CD4-positive, alpha-beta T cell (primary cell): ENCODE measurements at places on chromosomes 4 and X. TPM values are rescaled to one million over a fixed set of nuclear protein-coding genes. Genes with fewer than 3 reads are reported as not detected.
A peak's percentile ranks its signal among the peaks of the same experiment; 100 is the strongest.

- DNase-seq: no peak
These were observed 78.2 kb upstream of the TET2 start for GRCh38 chr4:105068516-105068915.

DNA sequence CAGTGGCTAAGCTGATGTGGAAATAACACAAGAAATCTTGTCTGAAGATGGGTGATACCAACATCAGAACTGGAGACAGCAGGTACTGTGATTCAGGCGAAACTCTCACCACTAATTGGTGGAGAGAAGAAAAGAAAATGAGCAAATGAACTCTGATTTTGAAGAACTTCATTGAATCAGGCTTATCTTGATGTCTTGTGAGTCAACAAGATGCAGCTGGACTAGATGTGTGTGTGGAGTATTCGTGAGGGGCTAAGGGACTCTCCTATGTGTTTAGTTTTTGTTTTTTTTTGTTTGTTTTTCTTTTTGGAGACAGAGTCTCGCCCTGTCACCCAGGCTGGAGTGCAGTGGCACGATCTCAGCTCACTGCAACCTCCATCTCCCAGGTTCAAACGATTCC, 131.6 kb downstream of the DHRSX start:
- no peak for DNase-seq

DNA sequence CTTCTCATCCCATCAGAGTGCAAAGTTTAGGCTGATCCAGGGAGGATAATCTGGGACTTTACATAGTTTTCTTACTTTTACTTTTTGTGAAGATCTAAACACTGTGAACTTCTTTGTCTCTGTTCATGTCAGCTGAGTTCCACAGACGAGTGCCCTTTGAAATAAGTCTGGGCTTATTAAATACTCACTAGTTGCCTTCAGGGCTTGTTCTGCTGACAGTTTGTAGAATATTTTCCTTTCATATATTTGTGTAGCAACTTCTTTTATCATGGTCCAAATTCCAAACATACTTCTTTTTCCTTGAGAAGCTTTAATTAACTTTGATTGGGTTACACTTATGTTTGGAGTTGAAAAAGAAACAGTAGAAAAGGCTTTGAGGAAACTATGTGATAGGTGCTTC, 109.6 kb downstream of the SH2D1A start:
- no peak for DNase-seq

The FNIP2 gene
- total RNA-seq: 7.7 TPM

The NPY1R gene
- total RNA-seq: not detected

DNA sequence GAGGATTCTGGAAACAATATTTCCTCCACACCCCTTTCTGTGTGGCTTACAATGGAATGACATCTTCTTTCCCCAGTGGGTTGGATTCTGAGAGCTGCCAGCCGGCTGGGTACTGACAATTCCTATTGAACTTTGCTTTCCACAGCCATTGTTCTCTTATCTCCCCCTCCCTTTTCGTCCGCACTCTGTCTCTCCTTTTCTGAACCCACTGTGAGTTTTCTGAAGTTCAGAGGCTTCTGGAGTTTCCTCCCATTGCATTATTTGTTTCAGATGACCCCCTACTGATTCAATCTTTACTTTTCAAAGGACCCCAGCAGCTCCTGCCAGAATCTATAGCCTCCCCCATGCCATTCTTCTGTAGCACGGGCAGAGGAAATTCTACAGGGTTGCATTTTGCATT, 10.4 kb downstream of the SMPX start:
- no peak for DNase-seq

- no peak for DNase-seq
These were observed 37.7 kb downstream of the ARHGEF9 start for GRCh38 chrX:63747331-63747730.

The KIT gene
- 0.05 TPM for total RNA-seq

- DNase-seq: no peak
These were observed 125.8 kb downstream of the EDA start for GRCh38 chrX:69741721-69742120.

The AWAT2 gene
- total RNA-seq: not detected

DNA sequence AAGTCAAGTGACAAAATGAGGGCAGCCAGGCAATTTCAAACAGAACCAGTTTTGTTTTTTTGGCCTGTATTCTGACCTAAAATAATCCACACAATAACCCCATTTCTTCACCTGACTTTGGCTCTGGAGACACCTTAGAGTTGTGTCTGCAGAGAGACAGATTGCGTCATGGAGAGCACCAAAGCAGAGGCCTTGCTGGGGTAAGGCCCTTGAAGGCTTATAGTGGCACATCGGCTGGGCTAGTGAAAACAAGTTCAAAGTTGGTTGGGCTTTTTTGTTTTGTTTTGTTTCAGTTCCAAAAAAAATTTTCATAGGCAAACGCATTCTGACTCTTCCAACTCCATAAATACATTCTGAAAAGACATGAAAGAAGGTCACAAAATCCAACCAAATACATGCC, 34.4 kb downstream of the PARM1 start:
- no peak for DNase-seq

The STOX2 gene
- total RNA-seq: not detected

- DNase-seq: no peak
These were observed 9.4 kb downstream of the GPRIN3 start for GRCh38 chr4:89298155-89298554.

The DOCK11 gene
- total RNA-seq: 68.2 TPM

GRCh38 chr4:47017494-47017893, 13.9 kb upstream of the GABRB1 start:
- DNase-seq: no peak

DNA sequence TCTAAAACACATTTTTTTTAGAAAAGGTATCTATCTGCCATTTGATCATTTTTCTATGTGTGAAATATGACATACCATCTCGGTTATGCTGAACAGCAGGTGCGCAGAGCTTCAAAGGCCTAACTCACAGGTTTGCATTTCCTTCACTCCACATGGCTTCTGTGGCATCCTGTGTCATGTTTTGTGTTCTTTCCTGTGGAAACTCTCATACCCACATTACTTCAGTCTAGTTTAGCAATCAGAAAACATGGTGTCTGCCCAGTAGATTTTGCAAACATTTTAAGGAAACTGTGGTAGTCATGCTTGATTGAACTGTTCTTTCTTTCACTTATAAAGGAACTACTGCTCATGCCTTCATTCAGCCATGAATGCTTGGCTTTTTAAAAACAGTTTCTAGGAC, 11.3 kb upstream of the ARAP2 start:
- peak; percentile 38 for DNase-seq

GRCh38 chrX:40542208-40542607, 38.6 kb upstream of the ATP6AP2 start:
- DNase-seq: no peak

DNA sequence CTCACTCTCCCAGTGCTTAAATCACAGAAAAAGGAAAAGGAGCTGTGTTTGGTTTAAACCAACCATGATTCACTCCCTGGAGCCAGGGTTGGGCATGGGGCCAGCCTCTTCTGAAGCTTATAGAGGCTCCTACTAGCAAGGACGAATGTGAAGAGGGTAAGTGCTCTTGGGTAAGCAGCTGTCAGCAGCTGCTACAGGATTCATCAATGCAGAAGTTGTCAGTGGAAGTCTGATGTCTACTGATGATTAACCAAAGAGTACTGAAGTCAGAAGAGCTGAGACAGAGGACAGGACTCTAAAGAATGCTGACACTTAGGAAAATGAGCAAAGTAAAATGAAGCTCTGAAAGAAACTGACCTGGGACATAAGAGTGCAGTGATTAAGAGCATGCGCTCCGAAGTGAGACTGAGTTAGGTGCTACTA, 32.7 kb upstream of the JADE1 start:
- DNase-seq: no peak

GRCh38 chrX:51395810-51396728, 63.4 kb downstream of the NUDT10 start:
- peak; percentile 38 for DNase-seq

GRCh38 chr4:114875630-114876029, 237.8 kb downstream of the NDST4 start:
- DNase-seq: no peak

DNA sequence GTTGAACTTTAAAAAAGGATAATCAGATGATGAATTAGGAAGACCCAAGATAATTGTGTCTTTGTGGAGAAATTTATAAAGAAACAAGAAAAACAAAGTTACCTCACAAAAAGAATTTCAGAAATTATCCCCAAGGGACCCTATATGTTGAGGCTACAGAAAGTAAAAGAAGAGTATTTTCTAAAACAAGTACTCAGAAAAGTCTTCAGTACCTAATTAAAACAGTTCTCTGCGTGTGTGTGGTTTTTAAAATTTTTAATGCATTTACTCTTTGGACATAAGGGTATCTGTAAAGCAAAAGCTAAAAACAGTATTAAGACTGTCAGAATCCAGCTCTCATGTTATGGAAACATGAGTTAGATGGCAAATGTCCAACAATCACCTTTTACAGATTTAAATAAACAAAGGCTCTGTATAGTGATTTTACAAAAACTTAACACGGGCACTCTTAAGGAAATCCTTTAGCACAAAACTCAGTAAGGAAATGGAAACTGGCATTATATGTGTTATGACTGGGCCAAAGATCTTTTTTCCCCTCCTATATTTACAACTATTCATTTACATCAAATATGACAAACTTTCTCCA, 187.5 kb downstream of the NSUN7 start:
- no peak for DNase-seq

GRCh38 chr4:186701273-186701672, 22.4 kb downstream of the FAT1 start:
- no peak for DNase-seq

DNA sequence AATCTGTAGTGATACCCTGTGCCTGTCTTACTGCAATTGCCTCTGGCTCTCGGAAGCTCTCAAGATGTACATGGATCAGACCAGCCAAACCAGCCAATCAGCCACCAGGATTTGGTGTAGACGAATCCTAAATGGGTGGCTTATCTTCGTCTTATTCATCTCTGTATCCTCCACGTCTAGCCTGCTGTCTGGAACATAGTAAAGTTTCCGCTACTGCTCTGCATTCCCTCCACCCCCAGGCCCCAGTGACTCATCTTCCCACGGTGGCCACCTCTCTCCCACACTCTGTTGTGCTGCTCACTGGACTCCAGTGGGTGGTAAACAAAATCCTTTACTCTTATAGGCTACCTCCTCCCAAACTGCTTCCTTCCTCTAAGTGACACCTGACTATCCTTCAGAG, 37.8 kb downstream of the SEPTIN6 start:
- peak; percentile 32 for DNase-seq

The NR3C2 gene
- 35.0 TPM for total RNA-seq

GRCh38 chr4:163395055-163395454, 51.4 kb downstream of the NPY5R start:
- DNase-seq: no peak

GRCh38 chrX:39857780-39858179, 240.0 kb downstream of the BCOR start:
- no peak for DNase-seq

DNA sequence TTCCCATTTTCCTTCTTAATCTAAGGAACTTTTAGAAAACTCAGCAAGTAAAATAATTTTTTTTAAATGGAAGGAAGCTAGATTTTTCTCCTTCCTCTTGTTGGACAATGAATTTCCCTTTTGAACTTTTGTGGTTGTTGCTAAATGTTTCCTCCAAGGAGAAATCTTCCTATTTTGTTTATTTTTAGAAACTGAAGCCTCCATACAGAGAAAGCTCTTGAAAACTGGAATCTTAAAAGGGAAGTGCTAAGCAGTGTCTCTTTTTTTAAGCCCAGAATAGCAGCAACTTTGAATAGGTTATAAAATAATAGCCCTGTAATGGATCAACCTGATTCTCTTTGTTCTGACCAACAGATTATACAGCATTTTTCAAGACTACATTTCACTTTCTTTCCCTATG, 15.1 kb upstream of the DCLK2 start:
- DNase-seq: no peak

GRCh38 chr4:156762851-156763250, 208.7 kb downstream of the PDGFC start:
- no peak for DNase-seq

DNA sequence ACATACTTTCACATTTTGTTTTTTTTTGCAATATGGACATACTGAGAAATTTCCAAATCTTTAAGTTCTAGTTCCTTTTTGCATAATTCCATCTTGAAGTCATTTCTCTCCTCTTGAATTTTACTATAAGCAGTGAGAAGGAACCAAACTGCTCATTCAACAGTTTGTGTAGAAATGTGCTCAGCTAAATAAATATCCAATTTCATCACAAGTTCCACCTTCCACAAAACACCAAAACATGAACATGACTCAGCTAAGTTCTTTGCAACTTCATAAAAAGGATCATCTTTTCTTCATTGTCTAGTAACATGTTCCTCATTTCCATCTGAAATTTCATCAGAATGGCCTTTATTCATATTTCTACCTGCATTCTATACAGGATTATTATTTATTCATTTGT, 77.3 kb upstream of the FGF13 start:
- no peak for DNase-seq

DNA sequence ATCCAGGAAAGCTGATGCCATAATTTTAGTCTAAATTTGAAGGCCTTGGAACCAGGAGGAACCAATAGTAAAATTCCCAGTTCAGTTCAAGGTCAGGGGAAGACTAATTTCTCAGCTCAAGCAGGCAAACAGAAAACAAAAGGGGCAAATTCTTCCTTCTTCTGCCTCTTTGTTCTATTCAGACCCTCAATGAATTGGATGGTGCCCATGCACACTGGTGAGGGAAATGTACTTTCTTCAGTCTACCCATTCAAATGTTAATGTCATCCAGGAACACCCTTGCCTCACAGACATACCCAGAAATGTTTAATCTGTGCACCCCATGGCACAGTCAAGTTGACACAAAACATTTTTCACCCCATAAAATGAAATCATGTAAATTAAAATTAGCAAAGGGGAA, 1851.2 kb upstream of the ADGRL3 start:
- no peak for DNase-seq

DNA sequence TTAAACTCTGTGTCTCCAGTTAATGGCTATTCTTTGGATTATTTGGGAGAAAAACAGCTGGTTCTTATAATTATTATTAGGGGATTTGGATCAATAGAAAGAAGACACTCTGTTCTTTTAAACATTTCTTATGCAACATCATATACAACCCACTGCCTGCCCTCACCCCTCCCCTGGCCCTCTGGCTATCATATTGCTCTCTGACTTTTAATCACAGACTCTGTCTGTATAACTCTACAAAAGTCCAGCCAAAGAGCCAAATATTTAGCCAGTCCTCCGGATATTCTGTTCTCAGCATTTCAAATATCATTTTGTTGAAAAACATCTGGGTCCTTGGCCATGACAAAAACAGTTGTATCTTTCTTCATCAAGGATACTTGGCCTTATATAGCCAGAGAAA, 19.0 kb upstream of the PACRGL start:
- no peak for DNase-seq

- DNase-seq: no peak
These were observed 53.3 kb downstream of the TLL1 start for GRCh38 chr4:165926307-165926706.
